ENCODE measurements at places on chromosomes 6 and 20.

DNA sequence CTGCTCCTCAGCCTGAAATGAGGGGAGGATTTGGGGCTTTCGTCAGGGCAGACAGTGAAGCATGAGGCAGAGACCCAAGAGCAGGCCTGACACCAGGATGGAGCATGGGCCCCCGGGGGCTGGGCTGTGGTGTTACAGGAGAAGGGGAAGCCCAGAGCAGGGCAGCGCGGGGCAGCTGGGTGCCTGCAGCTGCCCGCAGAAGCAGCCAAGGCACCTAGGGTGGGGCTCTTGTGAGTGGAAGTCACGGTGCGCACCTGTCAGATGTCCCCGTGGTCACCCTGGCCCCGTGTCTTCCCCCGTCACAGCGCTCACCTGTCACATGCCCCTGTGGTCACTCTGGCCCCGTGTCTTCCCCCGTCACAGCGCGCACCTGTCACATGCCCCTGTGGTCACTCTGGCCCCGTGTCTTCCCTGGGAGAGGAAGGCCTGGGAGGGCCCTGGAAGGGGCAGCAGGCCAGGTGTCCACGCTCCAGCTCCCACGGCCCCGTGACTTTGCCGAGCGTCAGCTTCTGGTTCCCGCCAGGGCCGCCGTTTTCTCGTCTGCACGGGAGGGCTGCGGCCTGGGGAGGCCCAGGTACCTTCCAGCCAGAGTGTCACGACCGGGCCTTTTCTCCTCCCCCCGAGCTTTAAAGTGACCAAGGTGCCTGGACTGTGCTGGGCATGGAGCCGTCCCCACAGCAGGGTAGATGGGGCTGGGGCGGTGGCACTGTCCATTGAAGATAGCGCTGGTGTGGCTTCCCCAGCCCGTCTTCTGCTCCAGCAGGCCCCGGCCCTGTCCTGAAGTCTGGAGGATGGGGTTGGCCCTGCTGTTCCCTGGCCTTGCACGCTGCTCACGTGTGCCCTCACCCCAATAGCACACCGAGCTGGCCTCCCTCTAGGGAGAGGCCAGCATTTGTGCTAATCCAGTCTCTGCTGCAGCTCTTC lies 9.4 kb downstream of the ARFGAP1 start:
- no peak for DNase-seq

GRCh38 chr20:17646209-17646960 lies 35.7 kb downstream of the RRBP1 start:
- DNase-seq, result no peak

- no peak for DNase-seq
Measured at GRCh38 chr20:56581701-56582100, 47.4 kb upstream of the TFAP2C start.

- no peak for DNase-seq
Measured at GRCh38 chr6:108750801-108751200, 97.4 kb upstream of the ARMC2 start.

GRCh38 chr20:17887331-17888030 lies 81.1 kb downstream of the SNX5 start:
- no peak for DNase-seq

GRCh38 chr6:158475344-158476302 lies 84.3 kb upstream of the TMEM181 start:
- no peak for DNase-seq

GRCh38 chr6:129567374-129567773 lies 142.6 kb downstream of the ARHGAP18 start:
- DNase-seq, result no peak

GRCh38 chr6:29705389-29706231 lies 17.6 kb upstream of the HLA-F start:
- DNase-seq, result no peak

GRCh38 chr6:26223228-26223627 lies 136.0 kb downstream of the HFE start:
- DNase-seq, result no peak

GRCh38 chr6:168520233-168520632 lies 79.2 kb downstream of the SMOC2 start:
- DNase-seq, result no peak

DNA sequence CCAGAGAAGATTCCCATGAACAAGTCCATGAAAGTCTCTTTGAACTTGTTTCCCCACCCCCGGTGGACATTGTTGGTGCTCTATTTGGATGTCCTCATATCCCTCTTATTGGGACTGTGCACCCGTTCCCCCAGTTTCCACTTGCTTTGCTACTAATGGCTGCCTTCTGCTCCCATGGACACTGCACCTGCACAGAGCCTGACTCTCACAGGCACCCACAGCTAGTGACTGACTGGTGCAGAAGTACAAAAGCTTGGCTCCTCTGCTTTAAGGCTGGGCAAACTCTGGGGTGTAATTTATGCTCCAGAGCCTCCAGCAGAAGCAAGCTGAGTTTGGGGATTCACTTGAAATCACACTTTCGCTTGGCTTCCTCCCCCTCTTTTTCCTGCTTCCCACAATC lies 239.9 kb upstream of the BTBD3 start:
- no peak for DNase-seq

GRCh38 chr6:3211681-3212080 lies 15.8 kb downstream of the TUBB2B start:
- DNase-seq, result no peak

DNA sequence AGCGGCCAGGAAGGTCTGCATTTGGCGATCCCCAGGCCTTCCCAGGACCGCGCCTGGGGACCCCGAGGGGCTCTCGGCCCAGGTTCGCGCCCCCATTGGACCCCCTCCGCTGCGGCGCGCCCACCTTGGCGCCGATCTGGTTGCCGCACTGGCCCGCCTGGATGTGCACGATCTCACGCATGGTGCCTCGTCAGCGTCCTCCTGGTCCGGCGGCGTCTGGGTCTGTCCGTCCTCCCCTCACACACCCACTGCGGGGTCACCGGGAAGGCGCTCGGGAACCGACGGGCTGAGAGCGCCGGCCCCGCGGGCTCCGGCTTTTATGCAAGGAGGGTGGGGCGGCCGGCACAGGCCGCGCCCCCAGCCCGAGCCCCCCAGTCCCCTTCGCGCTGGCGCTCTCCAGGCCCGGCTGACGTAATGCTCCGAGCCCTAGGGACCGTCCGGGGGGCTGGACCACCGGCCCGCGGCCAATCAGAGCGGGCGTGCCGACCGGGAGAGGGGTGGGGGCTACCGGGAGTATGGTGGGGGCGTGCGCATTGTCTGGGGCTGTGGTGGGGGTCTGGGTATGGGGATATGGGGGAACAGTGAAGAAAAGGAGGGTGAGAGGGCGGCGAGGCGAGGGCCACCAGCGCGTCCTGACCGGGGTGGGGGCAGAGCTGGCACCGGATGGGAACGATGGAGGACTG lies at the start of gene TUBB2B:
TUBB2B (minus strand) TSS at position 291 of the 683 bp plus-strand sequence; CDS start at position 181, 110 bp downstream.
- DNase-seq, result no peak

- no peak for DNase-seq
Measured at GRCh38 chr6:11410539-11411307, 126.8 kb upstream of the TMEM170B start.

DNA sequence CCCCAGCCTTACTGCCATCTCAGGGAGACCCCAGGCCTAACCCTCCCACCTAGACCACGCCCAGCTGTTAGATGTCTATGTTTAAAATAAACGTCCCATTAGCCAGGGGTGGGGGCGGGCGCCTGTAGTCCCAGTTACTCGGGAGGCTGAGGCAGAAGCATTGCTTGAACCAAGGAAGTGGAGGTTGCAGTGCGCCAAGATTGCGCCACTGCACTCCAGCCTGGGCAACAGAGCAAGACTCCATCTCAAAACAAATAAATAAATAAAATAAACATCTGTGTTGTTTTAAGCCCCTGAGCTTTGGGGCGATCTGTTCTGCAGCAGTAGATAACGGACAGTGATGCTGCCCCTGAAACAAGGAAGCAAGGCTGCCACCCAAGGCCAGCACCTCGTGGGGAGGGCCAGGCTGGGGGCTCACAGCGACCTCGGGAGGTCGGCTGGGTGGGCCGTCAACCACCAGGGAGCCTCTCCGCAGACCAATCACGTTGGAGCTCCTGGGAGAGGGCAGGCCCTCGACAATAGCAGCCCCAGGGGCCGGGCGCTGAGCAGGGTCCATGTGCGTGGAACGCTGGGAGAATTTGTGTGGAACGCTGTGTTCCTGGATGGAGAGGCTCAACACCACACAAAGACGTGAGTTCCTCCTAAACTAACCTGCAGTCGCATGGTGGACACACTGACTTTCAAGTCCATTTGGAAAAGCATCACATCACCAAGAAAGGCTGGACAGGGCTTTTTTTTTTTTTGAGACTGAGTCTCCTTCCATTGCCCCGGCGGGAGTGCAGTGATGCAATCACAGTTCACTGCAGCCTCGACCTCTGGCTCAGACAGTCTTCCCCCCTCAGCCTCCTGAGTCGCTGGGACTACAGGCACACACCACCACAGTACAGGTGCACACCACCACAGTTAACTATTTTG lies 1.0 kb upstream of the HELZ2 start:
- no peak for DNase-seq

- DNase-seq, result no peak
Measured at GRCh38 chr20:49656304-49656703, 57.4 kb downstream of the B4GALT5 start.

DNA sequence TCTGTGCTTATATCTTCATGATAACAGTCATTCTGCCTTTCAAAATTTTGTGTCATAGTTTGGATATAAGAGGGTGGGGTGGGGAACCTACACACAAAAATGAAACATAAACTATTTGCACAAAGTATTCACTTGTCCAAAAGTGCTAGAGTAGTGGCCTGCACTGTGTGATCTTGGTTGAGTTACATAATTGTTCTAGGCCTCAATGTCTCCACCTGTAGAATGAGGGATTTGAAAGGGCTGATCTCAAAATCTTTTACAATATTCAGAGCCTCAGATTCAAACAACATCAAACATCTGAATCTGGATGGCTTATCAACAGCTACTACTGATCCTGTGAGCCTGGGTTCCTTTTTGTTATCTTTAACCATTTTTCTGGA lies 64.3 kb upstream of the TMEM30A start:
- DNase-seq, result no peak

DNA sequence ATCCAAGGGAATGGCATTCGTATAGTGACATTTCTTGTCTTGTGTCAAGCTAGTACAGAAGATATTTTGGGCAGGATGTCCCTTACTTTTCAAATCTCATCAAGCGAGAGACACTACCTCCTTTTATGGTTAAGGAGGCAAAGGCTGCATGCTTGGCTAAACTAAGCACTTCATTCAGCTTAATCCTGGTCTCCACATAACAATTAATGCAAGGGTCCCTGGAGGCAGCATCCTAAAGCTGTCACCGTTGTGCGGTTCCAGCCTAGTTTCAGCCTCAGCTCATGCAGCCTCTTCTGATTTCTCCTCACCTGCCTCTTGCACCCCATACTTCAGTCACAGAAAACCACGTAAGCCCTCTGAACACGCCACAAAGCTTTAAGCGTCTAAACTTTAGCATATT lies 67.1 kb upstream of the SLC22A23 start:
- DNase-seq, result no peak

DNA sequence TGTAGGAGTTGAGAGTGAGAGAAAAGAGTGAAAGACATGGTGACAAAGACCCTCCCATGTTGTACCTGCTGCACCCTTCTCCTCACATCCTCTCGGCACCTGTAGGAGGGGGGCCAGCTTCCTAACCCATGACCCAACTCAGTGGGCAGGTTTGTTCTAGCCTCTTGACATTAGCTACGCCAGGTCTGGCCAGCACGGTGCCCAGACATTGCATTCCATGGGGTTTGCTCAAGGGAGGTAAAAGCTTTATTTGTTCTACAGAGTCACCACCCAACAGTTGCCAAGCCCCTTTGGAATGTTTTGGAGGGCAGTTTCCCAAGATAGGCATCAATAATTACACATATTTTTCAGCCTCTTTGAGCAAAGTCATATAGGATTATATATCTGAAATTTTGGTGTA lies 22.7 kb upstream of the TGM6 start:
- no peak for DNase-seq

DNA sequence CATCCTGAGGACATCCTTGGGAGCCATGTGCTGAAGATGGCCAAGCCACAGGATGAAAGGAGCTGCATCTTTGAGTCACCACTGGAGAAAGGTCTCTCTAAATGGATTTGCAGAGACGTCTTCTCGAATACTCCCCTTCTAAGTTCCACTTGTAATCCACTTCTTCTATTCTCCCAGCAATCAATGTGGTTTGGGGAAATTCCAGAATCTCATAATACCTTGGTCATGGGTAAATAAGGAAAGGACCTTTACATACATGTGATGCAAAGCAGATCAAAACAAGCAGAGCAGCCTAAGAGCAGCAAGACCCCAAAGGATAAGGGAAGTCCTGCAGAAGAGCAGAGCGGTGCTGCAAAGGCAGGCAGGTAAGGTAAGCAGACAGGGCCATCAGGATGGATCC lies 35.3 kb downstream of the TRIM38 start:
- DNase-seq, result no peak

GRCh38 chr6:130018744-130019325 lies 454 bp downstream of the L3MBTL3 start:
- DNase-seq, result peak; percentile 2

DNA sequence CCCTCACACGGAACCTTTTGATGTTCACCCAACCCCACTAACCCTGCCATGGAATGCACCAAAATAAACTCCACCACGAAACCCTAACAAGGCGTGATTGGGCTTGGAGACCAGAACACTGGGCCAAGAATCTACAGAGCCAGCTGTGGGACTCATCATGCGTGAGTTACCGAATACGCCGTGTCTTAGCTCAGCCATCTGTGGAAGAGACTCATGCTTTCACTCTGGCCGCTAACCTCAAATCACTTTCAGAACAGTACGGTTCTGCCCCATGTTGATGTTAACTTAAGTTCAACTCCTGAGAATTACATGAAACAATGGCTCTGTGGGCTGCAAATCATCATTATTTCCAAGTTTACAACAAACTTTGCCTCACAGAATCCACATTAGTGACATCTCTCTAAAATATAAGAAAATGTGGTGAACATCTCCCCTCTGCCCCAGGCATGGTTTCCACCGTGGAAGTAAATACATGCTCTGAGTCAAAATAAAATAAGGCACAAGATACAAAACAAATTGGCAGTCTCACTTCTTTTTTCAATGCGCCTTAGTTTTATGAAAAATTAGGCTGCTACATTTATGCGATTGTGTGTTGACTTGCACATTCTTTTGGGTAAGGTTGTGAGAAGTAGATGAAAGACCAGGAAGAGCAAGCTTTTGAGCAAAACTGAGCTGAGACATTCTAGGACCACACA lies 308.9 kb upstream of the EXOC2 start:
- DNase-seq, result no peak

DNA sequence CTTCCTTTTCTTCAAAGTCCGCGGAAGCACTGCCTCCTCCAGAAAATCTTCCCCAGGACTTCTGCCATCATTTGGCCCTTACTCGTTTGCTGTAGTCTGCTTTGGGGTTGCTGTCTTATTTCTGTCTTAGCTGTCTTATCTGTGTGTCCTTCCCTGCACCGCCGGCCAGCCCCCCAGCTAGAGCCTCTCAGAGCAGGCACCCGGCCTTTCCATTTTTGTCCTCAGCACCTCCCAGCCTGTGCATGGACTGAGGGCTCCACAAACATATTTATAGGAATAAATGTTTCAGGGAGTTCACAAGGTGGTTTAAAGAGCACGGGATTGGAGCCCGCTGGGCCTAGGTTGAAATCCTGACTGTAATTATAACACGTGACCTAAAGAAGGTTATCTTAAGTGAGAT lies 8.1 kb downstream of the GLP1R start:
- DNase-seq, result no peak

Data from stimulated activated CD4-positive, alpha-beta T cell treated with anti-CD3 and anti-CD28 coated beads, Interleukin-12 subunit alpha, Interleukin-12 subunit beta, amount 100 ng/mL, for 24 hours (primary cell).